ENCODE measurements at places on chromosomes 3 and 15.

DNA sequence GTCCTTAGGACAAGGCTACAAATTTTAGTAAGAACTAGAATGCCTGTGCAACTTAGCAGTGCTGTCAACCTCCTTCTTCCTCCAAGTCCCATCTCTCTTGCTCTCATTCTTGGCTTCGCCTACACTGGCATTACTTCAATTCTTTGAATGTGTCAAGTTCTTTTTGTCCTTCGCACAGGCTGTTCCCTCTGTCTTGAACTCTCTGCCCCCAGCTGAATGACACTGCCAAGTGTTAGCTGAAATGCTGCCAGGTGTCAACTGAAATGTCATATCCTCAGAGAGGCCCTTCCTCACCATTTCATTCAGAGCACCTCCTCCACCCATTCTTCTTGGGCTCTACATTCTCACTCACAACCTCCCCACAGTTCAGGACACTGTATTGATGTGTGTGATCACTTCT is 48.8 kb upstream of the PSMD6 start:
- DNase-seq: no peak

- no peak for DNase-seq
Measured at GRCh38 chr3:151265866-151266265, 12.5 kb downstream of the P2RY14 start.

DNA sequence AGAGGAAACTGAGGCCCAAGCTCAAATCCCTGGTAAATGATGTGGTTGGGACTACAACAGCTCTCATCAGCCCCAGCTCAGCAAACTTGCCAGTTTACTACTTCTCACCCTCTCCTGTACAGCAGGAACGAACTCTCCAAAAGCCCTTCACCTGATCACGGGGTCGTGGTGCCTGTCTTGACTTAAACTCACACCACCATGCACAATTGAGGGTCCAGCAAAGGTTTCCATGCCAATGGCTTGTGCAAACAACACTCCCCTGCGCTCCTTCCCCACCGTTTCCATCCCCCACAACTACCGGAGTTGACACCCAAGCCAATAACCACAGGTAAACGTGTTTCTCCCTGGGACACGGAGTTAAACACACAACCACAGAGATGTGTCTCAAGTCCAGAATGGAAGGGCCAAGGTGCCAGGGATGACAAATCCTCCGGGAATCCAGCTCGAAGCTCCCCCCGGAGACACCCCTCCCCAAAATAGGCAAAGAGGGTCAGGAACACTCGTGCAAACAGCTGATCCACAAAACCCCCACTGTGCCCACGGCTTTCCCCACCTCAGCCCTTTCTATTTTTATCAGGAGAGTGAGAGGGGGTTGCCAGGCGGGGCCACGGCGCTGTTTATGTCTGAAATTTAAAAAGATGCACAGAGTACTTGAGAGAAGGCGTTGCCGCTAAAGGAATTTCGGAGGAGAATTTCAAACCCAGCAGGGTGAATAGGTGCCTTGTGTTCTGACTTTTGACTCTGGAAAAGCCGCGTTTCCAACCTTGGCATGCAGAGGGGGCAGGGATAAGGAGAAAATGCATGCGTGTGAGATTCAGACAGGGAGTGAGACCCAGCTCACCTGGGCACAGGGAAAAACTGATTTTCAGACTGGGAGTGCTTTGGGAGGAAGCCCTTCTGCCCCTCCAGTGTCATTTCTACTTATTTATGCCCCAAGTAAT is 10.6 kb upstream of the ACAN start:
- DNase-seq: no peak

GRCh38 chr3:24867783-24868182 is 373.1 kb upstream of the THRB start:
- DNase-seq: no peak

DNA sequence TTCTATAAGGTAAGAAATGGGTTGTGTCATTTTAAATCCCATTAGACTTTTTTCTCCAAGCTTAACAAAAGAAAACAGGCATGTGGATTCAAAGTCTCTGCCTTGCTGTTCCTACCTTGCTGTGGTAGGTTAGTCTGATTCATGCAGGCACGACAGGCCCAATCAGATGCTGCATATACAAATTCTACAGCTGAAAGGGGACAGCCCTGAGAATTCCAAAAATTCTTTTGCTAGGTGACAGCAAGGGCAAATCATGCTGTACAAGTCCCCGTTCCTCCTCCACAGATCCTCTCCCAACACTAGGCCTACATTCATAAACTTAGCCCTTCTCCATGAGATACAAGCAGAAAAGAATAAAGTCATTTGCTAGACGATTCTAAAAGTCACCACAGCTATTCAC is 161.2 kb upstream of the THBS1 start:
- DNase-seq: no peak
